ENCODE measurements at places on chromosomes 7 and 10.
A peak's percentile ranks its signal among the peaks of the same experiment; 100 is the strongest.

DNA sequence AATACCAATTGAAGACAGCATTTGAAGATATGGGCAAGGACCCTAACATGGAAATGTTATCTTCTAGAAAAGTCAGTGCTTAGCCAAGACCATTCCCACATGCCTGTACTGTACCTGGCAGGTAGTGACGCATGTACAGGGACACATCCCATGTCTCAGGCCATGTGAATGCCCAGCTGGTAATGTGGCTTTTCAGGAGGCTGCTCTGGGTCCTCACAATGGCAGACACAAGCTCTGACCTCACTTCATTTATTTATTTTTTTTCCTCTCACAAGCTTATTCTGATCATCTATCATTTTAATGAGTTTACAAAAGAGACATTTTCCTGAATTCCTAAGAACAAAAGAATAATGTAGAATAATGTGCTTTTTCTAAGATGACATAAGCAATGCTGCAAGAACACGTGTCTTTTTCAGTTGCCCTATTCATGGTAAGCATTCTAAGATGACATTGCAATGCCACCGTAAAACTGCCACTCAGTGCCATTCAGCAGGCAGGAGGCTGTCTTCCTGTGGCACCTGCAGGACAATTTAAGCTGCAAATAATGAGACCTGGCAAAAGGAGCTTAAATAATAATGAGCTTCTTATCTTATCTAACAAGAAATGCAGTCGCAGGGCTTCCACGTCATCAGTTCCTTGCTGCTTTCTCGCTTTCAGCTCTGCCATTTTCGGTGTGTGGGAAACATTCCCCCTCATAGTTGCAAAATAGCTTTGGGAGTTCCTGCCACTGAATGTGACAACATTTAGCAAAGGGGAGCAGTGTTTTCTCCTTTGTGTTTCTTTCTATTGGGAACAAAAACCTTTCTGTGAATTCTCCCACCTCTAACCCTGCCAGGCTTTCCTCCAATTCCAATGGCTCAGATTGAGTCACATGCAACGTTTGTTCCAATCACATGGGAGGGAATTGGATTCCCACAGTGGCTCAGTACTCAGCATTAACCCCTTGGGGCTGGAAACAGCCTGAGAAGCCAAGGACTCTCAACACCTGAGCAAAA, 113.0 kb downstream of the SEC23IP start:
- DNase-seq, result no peak

DNA sequence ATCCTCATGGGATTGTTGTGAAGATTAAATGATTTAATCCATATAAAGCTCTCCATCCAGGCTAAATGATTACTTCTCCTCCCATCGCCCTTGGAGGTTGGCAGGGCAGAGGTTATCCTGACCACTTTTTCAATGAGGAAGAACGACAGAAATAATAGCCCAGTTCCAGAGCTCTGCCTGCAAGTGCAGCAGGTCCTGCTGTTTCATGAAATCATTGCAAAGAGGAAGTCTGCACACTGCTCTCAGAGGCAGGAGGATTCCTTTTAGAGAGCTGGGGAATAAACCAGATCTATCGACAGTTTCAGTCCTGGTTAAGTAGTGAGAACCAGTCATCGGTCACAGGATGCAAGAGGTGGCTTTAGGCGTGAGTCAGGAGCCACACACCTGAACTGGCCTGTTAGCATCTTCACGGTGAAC, 25.0 kb upstream of the CDH23 start:
- DNase-seq, result no peak

GRCh38 chr7:33185786-33186185, 56.4 kb downstream of the BBS9 start:
- DNase-seq, result no peak

DNA sequence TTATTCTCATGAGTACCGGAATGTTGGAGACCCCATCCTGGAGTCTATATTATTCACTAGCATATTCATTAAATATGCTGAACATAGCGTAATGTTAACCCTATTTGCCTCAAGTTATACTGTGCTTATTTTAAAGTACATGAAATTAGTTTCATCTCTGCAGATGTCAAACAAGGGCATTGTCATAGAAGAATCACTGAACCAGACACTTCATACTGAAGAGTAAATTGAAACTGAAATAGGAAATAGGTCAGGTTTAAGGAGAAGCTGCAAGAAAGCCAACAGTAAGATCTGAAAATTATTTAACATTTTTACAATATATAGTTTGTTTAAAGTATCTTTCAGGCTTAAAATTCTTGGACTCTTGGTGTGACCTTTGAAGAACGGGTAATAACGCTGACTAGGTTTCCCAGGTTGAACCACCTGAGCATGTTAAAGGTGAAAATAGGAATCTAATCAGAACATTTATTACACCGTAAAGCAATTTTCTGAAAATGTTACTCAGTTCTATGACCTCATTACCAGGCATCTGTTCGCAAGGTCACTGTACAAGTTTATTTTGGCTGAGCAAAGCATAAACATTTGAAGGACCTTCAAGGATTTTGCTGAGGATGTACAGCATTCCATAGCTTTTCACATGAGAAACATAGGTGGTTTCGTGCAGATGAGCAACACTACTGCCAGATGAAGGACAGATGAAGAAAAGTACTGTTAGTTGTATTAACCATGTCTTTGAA, 82.7 kb downstream of the REEP3 start:
- no peak for DNase-seq

GRCh38 chr7:831596-832166, 595 bp upstream of the SUN1 start:
- DNase-seq, result peak; percentile 87

DNA sequence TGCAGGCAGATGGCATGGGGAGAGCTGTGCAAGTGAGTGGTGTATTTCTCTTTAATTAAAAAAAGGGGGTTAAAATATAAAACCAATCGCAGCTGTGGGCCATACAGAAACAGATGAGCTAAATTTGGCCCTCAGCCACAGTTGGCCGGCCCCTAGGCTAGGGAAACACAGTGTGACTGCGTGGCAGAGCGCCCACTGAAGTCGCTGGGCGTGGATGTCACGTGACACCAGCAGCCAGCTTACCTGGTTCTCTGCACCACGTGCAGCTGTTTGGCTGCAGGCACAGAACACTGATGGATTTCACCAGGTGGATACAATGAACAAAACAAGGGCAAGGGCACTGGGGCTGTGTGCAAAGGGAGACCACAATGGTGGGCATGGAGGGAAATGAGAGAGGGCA, 119.3 kb upstream of the ZNF746 start:
- no peak for DNase-seq

DNA sequence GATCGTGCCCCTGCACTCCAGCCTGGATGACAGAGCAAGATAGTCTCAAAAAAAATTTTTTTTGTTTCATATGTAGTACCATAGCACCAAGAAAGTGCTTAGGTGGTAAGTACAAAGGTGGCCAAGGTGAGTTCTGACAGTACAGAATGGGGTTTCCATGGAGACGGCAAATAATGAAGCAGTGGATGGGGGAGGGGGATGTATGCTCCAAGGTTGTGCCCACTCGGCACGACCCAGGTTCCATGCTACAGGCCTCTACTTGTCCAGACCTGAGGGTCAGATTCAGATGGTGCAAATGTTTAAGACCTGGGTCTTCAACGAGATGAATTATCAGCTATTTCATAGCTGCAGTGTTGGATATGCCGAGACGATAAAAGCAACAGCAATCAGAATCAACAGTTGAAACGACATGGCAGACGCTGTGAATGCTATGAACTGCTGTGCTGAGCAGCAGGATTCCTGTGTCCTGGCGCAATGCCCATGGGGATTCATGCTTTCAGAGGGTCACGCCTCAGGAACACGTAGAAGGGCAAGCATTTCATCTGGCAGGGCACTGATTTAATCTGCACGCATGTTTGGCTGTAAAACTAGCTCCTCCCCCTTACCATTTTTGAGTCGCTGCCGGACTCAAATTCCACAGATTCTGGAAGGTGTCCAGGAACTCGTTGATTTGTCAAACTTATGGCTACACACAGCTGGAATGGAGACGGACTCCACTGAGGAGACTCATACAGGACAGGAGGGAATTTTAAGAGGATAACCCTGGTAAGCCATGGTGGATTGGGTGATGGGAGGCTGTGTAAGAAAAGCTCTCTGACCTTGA, 256.5 kb downstream of the FRMD4A start:
- peak; percentile 100 for DNase-seq

GRCh38 chr7:4794591-4795350, 19.3 kb downstream of the AP5Z1 start:
- DNase-seq, result no peak

DNA sequence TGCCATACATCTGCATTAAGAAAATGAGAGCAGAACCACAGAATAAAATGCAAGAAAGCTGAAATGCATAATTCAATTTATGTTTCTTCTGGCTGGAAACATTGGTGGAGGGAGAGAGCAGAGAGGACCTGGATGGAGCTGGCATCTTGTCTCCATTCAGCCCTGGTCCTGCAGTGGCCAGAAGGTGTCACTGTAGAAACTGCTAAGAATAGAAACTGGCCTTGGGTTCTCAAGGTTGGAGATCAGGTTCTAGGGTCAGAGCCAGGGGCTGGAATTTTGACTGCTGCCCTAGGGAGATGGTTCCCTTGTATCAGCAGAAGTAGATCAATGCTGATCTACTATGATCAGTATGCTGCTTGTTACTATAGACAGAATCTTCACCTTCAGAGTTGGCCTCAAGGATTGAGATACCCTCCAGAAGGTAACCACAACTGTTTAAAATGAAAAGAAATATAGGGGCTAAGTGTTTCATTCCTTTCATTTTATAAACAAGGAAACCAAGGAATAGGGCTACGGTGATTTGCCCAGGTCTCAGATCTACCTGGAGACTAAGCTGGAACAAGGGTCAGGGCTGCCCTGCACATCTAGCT, 13.1 kb downstream of the TAS2R41 start:
- DNase-seq, result no peak

GRCh38 chr7:20158684-20159083, 58.5 kb downstream of the MACC1 start:
- DNase-seq, result no peak

GRCh38 chr7:71785216-71785615, 626.9 kb downstream of the CALN1 start:
- no peak for DNase-seq

GRCh38 chr7:150962290-150962552, 15.9 kb downstream of the KCNH2 start:
- DNase-seq, result no peak

- no peak for DNase-seq
These were observed 27.7 kb downstream of the BTBD16 start for GRCh38 chr10:122298598-122299301.

DNA sequence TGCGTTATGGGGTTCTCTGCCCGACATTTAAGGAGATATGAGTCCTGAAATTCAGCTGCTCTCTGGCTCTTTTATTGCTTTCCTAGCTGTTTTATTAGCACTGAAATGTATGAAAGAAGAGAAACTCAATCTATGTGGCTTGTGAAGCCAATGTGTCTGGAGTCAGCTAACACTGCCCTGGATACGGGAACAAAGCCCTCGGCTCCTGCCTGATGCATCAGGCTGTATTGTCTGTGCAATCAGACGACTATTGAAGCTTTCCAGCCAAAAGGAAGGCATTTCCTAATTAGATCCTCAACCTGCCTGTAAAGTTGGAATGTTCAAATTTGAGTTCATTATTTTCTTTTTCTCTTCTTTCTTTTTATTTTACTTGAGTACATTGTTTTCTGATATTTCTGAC, 22.0 kb upstream of the TM9SF3 start:
- DNase-seq, result no peak

DNA sequence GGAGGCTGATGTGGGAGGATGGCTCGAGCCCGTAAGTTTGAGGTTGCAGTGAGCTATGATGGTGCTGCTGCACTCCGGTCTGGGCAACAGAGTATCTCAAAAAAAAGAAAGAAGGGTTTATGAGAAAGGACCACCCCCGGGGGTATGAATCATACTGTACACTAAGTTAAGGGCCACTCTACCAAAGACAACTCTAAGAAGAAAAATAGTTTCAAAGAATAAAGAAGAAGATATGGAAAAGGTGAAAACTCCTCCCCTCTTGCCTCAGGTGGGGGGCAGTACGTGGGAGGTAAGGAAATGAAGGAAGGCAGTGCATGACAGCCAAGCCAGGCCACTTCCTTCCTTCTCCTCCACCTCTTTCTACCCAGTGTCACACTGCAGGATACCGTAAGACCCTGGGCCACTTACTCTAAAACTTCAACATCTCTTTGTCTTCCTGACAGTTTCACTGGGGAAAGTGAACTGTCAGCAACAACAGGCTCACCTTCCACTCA, 61.3 kb downstream of the PIP4K2A start:
- no peak for DNase-seq

DNA sequence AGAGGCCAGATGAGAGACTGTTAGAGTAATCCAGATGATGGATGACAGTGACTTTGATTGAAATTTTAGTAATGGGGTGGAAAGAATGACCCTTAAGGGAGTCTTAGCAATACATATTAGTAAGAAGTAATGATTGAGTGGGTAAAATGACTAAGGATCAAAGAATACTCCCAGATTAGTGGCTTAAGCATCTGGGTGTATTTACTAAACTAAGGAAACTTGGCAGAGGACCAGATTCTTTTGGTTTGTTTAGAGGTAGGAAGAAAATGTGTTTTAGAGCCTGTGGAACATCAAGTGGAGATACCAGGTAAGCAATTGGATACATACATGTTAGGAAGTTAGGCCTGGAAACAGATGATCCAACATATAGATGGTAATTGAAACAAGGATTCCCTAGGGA, 58.8 kb upstream of the ADRA2A start:
- no peak for DNase-seq

GRCh38 chr10:30645340-30645827, 15.8 kb upstream of the LYZL2 start:
- DNase-seq, result no peak

DNA sequence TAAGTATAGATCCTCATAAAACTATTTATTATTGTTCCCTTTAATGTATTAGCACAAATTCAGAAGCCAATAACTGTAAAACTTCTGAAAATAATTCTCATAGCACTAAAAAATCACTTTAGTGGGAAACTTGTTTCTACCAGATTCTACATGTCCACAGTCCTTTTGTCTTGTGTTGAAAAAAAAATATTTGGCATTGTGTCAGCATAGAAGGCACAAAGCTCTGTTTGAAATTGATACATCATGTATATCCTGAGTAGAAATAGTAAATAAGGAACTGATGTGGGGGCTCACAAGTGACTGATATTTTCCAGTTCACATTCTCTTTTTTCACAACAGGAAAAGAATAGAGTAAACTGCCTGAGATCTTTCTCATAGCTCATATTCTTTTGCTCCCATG, 134.6 kb downstream of the GRM3 start:
- DNase-seq, result no peak

DNA sequence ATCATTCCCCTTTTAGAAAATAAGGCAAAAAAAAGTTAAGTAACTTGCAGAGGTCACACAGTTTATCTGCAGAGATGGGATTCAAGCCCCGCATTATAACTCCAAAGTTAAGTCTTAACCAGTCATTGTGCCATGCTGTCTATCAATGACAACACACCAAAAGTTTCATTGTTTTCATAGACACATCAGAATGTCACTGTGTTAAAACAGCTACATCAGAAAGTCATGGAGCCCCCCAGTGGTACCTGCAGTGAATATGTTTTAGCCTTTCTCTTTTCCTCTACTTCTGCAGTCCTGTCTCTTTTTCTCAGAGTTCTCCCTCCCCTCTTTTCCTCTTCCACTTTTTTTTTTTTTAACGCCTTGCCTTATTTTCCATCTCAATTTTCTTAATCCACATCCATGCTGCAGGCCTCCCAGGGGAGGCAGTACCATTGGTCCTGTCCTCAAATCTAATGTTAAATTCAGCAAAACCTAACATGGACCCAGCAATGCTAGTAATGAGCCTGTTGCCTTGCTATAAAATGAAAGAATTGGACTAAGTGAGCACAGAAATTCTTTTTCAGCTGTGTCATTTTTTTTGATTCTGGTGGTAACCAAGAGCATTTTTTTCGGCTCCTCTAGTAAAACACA, 3.8 kb upstream of the NRCAM start:
- no peak for DNase-seq
